Activated naive CD8-positive, alpha-beta T cell treated with anti-CD3 and anti-CD28 coated beads for 36 hours (primary cell): ENCODE measurements at places on chromosomes 7 and 10. TPM values are rescaled to one million over a fixed set of nuclear protein-coding genes. Genes with fewer than 3 reads are reported as not detected.

- no peaks in the 10 kb centered on the region for H3K27me3 ChIP-seq
- no peaks in the 10 kb centered on the region for H3K36me3 ChIP-seq
- no peak overlapping the region for H3K27ac ChIP-seq
- no peak overlapping the region for H3K4me3 ChIP-seq
- H3K4me1 ChIP-seq: no peaks in the 10 kb centered on the region
- DNase-seq: no peak
Measured at GRCh38 chr10:108735380-108735779, 1187.9 kb downstream of the XPNPEP1 start.

Gene CLCN1
- total RNA-seq: 0.06 TPM

DNA sequence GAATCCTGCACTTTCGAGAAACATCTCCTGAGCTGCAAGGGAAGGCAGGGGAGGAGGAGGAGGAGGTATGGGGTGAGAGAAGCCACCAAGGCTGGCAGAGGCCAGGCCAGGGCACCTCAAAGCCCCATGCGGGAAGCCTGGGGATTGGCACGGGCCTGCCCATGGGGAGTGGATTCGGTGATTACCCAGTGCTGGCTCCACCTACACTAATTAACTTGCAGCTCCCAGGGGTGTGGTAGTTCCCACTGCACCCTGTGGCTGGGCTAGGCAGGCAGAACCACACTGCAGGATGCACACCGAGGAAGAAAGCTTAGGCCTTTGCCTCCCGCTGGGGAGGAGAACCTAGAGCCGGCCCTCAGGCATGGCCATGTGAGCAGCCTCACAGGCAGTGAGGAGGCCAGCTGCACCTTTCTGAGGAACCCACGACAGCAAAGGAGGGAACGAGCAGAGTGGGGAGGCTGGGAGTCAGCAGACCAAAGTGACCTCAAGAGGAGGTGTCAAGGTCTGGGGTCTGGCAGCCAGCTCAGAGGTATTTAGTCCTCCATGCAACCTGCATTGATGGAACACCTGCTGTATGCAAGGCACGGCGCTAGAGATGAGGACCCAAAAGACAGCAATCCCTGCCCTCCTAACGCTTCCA is 27.2 kb downstream of the GRID1 start:
- H3K4me3 ChIP-seq: no peak overlapping the region
- no peaks in the 10 kb centered on the region for H3K36me3 ChIP-seq
- peaks cover 3% of the 10 kb centered on the region for H3K27me3 ChIP-seq
- no peak for DNase-seq
- H3K27ac ChIP-seq: no peak overlapping the region

Gene HOXA5
- not detected for total RNA-seq

Gene PLPP4
- not detected for total RNA-seq

GRCh38 chr10:114376523-114376922 is 27.8 kb downstream of the AFAP1L2 start:
- H3K4me3 ChIP-seq: no peak overlapping the region
- H3K4me1 ChIP-seq: no peaks in the 10 kb centered on the region
- DNase-seq: no peak
- H3K27me3 ChIP-seq: peaks cover 12% of the 10 kb centered on the region
